ENCODE measurements at places on chromosomes 12 and 14.

GRCh38 chr12:131137009-131137835 is 183.5 kb downstream of the ADGRD1 start:
- DNase-seq, result no peak

- no peak for DNase-seq
These were observed 55.4 kb upstream of the DDX11 start for GRCh38 chr12:31018106-31018789.

DNA sequence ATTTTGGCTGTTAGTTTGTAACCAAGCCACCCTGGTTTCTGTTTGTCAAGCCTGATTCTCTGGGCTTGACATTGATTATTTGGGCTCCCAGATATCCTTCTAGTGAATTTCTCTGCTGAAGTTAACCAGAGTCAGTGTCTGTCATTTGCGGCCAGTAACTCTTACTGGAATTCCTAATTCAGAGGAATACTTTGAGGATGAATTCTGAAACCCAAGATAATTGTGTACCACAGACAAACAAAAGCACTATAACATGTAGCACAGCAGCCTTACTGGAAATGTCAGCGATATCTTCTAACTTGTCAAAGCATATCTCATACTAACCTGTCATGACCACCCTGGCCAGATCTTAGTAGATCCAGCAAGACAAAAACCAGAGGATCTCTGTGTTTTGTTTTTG is 84.4 kb upstream of the HIF1A start:
- DNase-seq, result no peak

- no peak for DNase-seq
These were observed 85.4 kb downstream of the PTCSC3 start for GRCh38 chr14:36091096-36091495.
